SW 1271 (cell line): ENCODE measurements at places on chromosomes 1 and 21.

DNA sequence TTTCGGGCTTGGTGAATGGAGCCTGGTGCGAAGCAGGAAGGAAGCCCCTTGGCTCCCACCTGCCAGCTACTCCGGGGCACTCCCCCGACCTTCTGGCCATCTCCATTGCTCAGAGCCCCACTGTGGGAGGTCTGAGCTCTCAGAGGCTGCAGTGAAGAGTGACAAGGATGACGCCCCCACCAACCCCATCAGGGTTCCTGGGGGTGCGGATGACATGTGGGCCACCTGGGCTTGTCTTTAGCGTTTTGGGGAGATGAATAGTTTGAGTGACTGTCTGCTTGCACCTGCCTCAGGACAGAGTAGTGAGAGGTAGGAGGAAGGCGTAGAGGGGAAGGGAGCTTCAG lies 43.2 kb upstream of the LBR start:
- no peak for DNase-seq

DNA sequence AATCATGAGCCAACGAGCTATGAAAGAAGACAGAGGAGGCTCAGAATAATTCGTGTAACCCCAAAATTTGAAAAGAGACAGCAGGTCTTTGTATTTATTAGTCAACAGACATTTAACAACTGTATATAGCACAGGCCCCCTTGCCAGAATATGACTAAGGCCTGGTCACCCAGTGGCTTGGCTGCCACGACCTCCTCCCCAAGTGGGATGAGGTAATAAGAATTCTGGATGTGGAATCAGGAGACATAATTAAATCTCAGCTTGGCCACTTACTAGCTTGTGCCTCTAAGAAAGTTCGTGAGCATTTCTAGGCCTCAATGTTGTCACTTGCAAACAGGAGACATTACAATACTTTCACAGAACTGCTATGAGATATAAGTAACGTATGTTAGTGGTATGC lies 134.2 kb upstream of the TNFSF4 start:
- DNase-seq, result no peak

- no peak for DNase-seq
These were observed 119.3 kb upstream of the ATP1A1 start for GRCh38 chr1:116253566-116254382.

GRCh38 chr1:22837332-22837731 lies 126.7 kb downstream of the EPHB2 start:
- DNase-seq, result no peak
